Aortic smooth muscle cell (primary cell): ENCODE measurements at places on chromosomes 4 and X. TPM values are rescaled to one million over a fixed set of nuclear protein-coding genes. Genes with fewer than 3 reads are reported as not detected.

Gene GATA1
- total RNA-seq, result not detected in 2 replicates

Gene MAOB
- total RNA-seq, result 0.13 and 0.19 TPM in 2 replicates

Gene CCDC160
- not detected in 2 replicates for total RNA-seq

Gene TRMT10A
- 5.7 and 7.5 TPM in 2 replicates for total RNA-seq

Gene MAGEB1
- not detected in 2 replicates for total RNA-seq

Gene XPNPEP2
- total RNA-seq, result not detected in 2 replicates

Gene IL2
- total RNA-seq, result not detected in 2 replicates

Gene LRAT
- total RNA-seq, result not detected in 2 replicates

Gene RADX
- 0.92 and 1.1 TPM in 2 replicates for total RNA-seq

Gene CT45A1
- not detected in 2 replicates for total RNA-seq

Gene DGAT2L6
- not detected in 2 replicates for total RNA-seq

Gene KIF4A
- 11.4 and 16.4 TPM in 2 replicates for total RNA-seq

Gene PTPN13
- 39.2 and 44.8 TPM in 2 replicates for total RNA-seq

Gene CENPI
- 9.8 and 14.1 TPM in 2 replicates for total RNA-seq

Gene BEX2
- 0.68 and 0.79 TPM in 2 replicates for total RNA-seq

Gene CLGN
- total RNA-seq, result 0.26 and 0.81 TPM in 2 replicates

Gene CFAP47
- total RNA-seq, result 0.19 TPM in 1 of 2 replicates, not detected in the other

Gene NAT8L
- total RNA-seq, result under 0.01 TPM in 2 replicates

Gene ITGB1BP2
- total RNA-seq, result 13.7 and 24.3 TPM in 2 replicates

Gene SMIM31
- not detected in 2 replicates for total RNA-seq

Gene GABRG1
- total RNA-seq, result not detected in 2 replicates

Gene FAM200B
- 23.8 and 25.1 TPM in 2 replicates for total RNA-seq

Gene C4orf50
- total RNA-seq, result not detected in 2 replicates

Gene MAGEA10
- not detected in 2 replicates for total RNA-seq

Gene TEX11
- total RNA-seq, result not detected in 2 replicates

Gene GAK
- total RNA-seq, result 54.9 and 58.3 TPM in 2 replicates

Gene PNMA5
- total RNA-seq, result not detected in 2 replicates

Gene APEX2
- total RNA-seq, result 4.2 and 4.8 TPM in 2 replicates

Gene IL2RG
- not detected in 2 replicates for total RNA-seq

Gene EGF
- 0.06 and 0.13 TPM in 2 replicates for total RNA-seq

Gene MAGEA4
- not detected in 2 replicates for total RNA-seq

Gene PLAC8
- total RNA-seq, result not detected in 2 replicates

Gene SMIM10L2A
- total RNA-seq, result 0.12 and 0.26 TPM in 2 replicates

Gene CASK
- 36.1 and 50.7 TPM in 2 replicates for total RNA-seq

Gene EREG
- under 0.01 and 0.13 TPM in 2 replicates for total RNA-seq

Gene GYG2
- total RNA-seq, result 0.06 and 0.26 TPM in 2 replicates

Gene STK32B
- 4.1 and 4.6 TPM in 2 replicates for total RNA-seq

Gene TAPT1
- 15.9 and 20.0 TPM in 2 replicates for total RNA-seq

Gene DKK2
- 0.66 and 4.3 TPM in 2 replicates for total RNA-seq

Gene PCSK1N
- total RNA-seq, result not detected in 2 replicates

Gene GRPR
- 0.13 TPM in 1 of 2 replicates, not detected in the other for total RNA-seq

Gene PTCHD1
- total RNA-seq, result under 0.01 and 0.31 TPM in 2 replicates
